ENCODE measurements at places on chromosomes 16 and 17.

DNA sequence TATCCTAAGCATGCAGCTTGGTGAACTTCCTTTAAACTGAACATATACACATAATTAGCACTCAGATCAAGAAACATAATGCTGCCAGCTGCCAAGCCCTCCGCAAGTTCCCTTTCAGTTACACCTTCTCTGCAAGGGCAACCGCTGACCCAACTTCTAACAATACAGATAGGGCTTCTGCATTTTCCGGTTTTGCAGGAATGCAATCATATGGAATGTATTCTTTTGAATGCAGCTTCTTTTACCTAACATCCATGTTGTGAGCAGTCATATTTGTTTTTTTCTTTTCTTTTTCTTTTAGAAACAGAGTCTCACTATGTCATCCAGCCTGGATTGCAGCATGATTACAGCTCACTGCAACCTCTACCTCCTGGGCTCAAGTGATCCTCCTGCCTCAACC, 110.7 kb downstream of the GSG1L start:
- no peak for DNase-seq

- DNase-seq, result no peak
Measured at GRCh38 chr17:31859487-31860008, 504 bp upstream of the COPRS start.

DNA sequence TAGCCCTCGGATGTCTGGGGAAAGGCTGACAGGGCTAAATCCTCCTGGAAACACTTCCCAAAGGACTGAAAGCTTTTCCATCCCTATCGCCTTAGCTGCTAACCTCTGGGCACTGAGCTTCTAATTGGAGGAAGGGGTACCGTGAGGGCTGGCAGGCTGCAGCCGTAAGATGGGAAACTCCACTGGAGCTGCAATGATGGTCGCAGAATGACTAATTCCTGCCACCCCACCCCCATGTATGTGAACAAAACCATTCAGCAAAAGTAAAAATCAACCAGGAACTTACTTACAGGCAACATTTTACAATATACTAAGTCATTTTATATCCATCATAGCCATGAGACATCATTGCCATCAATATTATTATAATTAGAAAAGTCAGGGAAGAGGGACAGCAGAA, 133.3 kb downstream of the ABCC12 start:
- no peak for DNase-seq

GRCh38 chr17:7226721-7227710, 7.3 kb downstream of the ACADVL start:
- no peak for DNase-seq

DNA sequence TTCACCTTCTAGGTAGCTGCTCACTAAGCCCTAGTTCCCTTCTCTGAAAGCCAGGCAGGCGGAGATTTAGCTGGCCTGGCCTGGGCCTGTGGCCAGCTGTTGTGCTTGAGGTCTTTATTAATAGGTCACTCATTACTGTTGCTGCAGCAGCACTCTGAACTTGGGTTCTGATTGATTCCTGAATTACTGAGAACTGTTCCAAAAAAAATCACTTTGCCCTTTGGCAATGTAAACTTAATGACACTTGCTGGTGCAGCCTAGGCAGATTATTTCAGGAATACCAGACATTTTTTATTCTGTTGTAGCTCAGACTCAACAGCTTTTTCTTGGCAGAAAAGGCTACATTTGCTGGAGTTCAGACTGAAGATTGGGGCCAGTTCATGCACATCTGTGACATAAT, 2.7 kb downstream of the TOM1L1 start:
- no peak for DNase-seq

DNA sequence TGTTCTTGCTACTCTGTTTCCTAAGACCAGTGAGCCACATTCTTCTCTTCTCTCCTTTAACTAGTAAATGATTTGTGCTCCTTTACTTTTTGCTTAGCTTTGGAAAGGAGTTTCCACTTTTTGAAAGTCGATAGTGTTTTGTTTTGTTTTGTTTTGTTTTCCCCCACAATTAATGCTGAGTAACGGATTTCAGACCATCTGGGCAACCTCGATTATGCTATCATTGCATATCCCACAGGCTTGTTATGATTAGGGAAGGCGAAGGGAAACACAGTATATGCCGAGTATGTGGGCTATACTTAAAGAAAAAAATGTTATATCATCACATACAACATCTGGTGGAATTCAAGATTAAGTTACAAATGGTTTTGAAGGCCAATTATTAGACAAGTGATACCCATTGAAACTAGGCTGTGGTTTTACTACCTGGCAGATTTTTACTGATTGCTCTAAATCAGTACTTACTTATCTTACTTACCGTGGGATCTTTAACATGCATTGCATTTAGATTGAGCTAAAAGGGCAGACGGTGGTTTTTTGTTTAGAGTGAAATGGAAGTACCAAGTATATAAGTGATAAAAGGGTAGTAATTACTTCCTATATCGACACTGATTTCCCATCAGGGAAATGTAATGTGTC, 361.3 kb upstream of the SOX9 start:
- no peak for DNase-seq

DNA sequence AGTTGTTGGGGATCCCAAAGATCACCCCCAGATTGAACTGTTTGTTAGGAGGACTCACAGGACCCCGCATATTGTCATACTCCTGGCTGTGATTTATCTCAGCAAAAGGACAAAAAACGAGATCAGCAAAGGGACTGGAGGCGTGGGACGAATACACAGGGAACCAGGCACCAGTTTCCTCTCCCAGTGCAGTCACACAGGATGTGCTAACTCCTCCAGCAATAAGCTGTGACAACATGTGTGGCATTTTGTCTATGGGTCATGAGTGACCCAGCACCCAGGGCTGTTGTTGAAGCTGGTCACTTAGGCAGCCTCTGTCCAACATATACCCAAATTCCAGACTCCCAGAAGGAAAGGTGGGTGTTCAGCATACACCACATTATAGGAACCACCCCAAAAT, 60.9 kb downstream of the CPPED1 start:
- DNase-seq, result no peak

- no peak for DNase-seq
Measured at GRCh38 chr17:70535986-70536385, 366.7 kb downstream of the KCNJ2 start.

- no peak for DNase-seq
Measured at GRCh38 chr17:75980188-75981018, 1.4 kb downstream of the TEN1 start.

GRCh38 chr16:79826732-79827475, 226.4 kb upstream of the MAF start:
- DNase-seq, result no peak

DNA sequence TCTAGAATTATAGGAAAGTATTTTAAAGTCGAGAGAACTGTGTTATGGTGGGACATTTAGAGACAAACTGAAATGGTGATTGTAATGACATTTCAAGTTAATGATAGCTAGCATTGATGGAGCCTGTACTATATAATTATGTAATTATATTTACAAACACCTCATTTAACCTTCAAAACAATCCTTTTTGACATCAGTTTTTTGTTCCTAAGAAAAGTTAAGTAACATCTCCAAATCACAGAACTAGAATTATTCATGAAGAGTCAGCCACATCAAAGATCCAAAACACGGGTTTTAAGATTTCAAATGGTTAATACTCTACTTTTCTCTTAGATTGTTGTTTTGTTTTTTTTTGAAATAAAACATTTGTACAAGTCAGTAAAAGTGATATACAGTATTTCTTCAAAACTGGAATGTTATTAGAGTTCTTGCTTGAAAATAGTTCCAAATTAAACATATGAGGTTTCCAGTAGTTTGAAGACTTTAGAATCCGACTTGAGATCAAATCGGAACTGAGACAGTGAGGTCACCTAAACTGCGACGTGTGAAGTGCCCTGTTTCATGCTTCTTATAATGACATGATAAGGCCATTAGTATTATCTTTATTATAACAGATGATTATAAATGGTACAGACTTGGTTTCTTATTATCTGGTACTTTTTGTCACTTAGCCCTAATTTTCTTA, 264.9 kb upstream of the TBX2 start:
- no peak for DNase-seq

- DNase-seq, result no peak
Measured at GRCh38 chr16:80585764-80586163, 45.0 kb downstream of the DYNLRB2 start.

GRCh38 chr17:40993084-40993483, 880 bp downstream of the KRTAP3-3 start:
- no peak for DNase-seq

GRCh38 chr16:20676268-20676825, 21.1 kb downstream of the ACSM1 start:
- no peak for DNase-seq

- DNase-seq, result no peak
Measured at GRCh38 chr17:75877752-75878173, 618 bp downstream of the TRIM47 start.

DNA sequence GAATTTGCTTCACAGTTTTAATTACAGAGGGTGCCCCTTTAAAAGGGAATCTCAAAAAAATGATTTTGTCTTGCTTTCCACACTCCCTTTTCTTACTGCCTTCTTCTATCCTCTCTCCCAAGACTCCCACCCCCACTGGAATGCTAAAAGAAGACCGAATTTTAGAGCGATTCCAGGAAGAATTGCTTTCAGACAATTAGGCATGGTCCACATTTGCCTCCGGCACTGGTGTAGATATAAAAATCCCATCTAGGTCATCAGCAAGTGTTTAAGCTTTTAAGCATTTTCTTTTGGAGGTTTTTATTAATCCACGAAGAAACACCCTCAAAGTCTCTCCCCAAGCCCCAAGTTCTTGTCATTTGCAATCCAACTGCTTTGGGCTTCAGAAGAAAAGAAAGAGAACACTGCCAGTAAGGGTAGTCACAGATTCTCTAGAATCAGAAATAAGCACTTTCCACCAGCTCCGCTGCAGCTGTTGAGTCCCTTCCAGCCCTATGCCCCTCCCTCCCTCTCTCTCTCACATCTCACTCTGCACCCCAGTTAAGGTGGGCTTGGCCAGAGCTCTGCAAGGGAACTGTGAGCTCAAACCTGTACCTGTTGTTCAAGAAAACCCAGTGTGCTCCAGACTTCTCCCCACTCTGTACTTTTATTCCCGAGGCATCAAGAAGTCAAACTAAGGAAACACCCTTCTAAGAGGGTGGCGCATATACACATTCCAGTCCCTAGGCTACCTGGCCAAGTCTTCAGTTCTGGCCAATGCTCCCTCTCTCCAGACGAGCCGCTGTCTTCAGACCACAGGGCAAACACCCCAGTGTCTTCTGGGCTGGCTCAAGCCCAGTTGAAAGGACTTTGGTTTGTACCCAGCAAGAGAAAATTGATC, 170.2 kb downstream of the RGS9 start:
- DNase-seq, result no peak

GRCh38 chr17:54861471-54861983, 39.1 kb upstream of the TOM1L1 start:
- no peak for DNase-seq

DNA sequence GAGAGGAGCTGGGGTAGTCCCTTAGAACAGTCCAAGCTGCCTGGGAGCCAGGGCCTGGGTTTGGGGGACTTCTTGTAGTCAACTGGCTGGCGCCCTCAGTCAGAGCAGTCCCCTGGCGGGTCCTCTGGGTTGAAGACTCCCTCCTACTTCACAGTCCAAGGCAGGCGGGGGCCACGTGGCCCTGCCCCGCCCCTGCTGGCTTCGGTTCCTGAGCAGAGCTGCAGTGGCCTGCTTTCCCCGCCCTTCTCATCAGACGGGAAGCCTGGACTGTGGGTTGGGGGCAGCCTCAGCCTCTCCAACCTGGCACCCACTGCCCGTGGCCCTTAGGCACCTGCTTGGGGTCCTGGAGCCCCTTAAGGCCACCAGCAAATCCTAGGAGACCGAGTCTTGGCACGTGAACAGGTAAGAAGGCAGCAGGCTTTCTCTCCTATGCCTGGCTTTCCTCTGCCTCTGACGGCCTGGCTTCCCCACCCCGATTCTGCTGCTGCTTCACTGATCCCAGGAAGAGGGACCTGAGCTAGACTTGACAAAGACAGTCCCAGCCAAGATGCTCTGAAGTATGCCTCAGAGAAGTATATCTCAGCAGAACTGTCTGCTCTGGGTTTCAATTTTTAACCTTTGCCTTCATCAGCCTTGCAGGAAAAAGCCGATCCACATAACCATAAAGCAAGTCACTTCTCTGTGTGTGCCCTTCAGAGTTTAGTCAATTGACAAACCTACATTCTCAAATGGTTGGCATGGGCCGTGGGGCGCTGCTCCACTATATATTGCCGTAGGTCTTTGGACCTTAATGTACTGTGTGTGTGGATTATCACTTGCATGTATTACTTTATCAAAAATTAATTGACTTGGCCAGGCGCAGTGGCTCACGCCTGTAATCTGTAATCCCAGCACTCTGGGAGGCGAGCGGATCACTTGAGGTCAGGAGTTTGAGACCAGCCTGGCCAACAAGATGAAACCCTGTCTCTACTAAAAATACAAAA, 56.3 kb downstream of the SF3B3 start:
- DNase-seq, result no peak

DNA sequence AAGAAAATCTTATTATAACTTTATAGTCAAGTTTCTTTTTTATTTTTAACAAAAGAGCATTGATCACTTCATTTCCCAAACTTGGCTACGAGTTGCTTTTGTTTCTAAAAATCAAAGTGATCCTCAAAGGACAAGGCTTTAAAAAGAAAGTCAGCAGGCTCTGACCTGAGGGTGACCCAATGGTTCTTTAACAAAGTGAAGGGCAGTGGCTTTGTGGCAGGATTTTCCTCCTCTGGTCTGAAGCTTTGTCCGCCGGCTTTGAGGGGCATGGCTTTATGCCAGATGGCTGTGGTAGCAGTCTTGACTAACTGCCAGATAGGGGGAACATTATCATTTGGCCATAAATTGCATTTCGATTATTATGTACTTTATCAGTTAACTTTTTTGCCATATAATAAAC, 28.5 kb downstream of the IQCK start:
- no peak for DNase-seq

- DNase-seq, result no peak
Measured at GRCh38 chr16:28187595-28188004, 24.2 kb downstream of the XPO6 start.

DNA sequence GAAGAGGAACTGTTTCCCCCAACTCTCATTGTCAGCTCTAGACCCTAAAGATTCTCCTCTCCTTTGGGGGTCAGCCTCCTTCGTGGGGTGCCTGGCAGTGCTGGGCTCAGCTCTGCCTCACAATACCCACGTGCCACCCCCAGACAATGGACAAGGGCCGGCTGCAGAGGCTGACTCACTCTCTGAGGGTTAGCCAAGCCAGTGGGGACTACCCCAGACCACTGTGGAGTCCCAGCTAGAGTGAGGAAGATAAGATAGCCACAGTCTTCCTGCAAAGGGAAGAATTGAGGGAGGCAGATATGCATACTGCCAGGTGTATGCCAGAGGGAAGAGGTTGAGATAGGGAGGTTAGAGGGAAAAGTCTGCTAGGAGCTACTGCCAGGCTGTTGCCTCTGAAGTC, 13.5 kb upstream of the MTMR4 start:
- no peak for DNase-seq

Measured in stimulated activated CD8-positive, alpha-beta memory T cell treated with anti-CD3 and anti-CD28 coated beads, Interleukin-4, amount 100 ng/mL, for 24 hours (primary cell).